ENCODE measurements at places on chromosomes 11 and 22. TPM values are rescaled to one million over a fixed set of nuclear protein-coding genes. Genes with fewer than 3 reads are reported as not detected.

DNA sequence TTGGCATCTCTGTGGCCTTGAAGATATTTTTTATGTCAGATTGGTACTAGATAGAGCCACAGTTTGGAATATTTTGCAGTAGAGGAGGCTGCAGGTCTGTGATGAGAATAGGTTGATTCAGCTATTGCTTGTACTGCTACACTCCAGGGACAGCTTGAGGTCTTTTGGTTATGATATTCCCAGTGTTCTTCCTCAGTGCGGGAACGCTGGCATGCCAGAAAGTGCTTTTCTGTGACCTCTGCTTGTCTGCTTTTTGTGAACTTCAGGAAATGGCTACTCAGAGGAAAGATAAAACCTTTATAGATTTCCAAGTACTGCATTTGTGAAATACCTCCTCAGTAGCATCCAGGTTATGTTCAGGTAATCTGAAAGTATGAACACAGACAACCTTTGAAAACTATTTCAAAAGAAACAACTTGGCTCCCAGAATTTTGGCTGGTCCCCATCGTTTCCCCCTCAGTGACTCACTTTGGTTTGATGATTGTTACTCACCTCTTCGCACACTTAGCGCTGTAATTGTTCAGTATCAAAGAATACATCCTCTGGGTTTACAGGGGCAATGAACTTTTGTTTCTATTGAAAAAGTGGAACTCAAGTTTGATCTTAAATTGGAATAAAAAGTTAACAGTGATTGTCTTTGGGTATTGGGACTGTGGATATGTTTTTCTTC lies 191.4 kb downstream of the HIPK3 start:
- no peak for DNase-seq

DNA sequence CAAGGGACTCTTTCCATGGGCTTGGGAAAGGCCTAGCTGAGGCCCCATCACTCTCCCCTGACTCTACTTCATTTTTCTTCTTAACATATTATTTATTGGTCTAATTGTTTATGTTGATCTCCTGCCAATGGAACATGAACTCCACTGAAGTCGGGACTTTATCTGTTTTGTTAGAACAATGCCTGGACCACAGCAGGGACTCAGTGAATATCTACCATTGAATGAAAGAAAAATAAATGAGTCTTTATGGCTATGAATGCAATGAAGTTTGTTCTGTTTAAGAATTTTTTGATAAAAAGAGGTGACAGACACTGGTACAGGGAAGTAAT lies 112.3 kb downstream of the ADAMTS15 start:
- DNase-seq = no peak

GRCh38 chr22:46969491-46969890 lies 207.0 kb downstream of the TBC1D22A start:
- no peak for DNase-seq

GRCh38 chr11:19079643-19080440 lies 19.3 kb upstream of the MRGPRX2 start:
- DNase-seq = peak; percentile 60

GRCh38 chr11:16311831-16312230 lies 44.5 kb downstream of the SOX6 start:
- no peak for DNase-seq

- peak; percentile 58 for DNase-seq
These were observed 388.4 kb downstream of the SOX6 start for GRCh38 chr11:15967966-15968365.

- DNase-seq = peak; percentile 76
These were observed 33.6 kb upstream of the TECTA start for GRCh38 chr11:121067453-121067852.

DNA sequence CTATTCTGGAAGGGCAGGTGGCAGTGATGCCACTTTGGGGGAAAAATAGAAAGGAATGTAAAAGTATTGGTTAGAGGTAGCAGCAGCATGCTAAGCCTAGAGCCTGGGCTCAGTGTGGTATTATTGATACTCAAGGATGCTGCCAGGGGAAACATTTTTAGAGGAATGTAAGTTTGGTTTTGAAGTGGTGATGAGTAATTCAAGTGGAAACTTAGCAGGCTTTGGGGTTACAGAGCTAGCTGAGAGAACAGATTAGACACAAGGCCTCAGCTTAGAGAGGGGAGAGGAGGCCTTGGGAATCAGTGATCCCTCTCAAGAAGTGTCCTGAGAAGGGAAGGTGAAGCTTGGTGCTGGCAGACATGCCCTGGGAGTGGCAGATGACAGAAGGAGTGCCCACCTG lies 32.9 kb upstream of the DDI1 start:
- peak; percentile 85 for DNase-seq

GRCh38 chr11:63944987-63945386 lies 6.2 kb downstream of the NAA40 start:
- no peak for DNase-seq

GRCh38 chr22:19641254-19641982 lies 72.9 kb upstream of the SEPTIN5 start:
- no peak for DNase-seq

Gene RTN4R
- polyA plus RNA-seq = 2.0 TPM

- no peak for DNase-seq
These were observed 8.2 kb downstream of the OSBP2 start for GRCh38 chr22:30702856-30703255.

DNA sequence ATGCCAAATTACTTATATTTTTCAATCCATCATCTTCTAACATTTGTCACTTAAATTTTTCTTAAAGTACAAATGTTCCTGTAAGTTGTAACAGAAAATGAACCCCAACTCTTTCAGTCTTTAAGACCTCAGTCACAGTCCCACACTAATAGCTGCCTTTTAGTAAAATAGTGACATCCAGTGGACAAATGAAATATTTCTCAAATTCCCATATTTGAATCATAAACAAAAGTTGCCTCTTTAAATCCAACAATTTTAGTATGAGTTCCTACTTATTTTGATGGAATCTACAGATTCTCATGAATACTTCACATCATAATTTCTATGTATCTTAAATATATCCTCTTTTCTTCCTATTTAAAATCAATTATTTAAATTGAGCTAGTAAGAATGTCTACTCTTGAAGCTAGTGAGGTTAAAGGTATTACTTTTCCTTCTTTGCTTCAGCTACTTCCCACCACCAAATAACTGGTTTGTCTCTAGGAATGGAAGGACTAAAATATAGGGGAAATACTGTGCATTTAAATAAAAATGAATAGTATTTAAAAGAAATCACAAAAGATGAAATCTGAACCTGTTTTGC lies 9.2 kb downstream of the LIN7C start:
- peak; percentile 45 for DNase-seq

DNA sequence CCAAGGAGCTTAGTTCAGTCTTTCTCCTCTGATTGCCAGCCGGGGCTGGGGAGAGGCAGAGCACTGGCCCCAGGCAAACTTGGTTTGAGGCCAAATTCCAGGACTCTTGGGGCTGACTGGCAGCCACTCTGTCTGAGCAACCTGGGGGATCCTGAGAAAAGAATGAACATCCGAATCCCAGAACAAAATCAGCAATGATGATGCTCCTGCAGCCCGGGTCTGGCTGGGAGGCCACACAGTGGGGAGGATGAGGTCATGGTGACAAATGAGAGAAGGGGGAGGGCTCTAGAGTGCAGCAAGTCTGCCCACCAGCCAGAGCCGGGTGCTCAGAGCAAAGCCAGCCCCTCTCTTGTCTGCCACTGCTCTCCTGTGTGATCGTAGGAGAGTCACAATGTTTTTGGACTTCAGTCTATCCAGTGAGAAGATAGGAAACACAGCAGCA lies 71.8 kb upstream of the PAX6 start:
- DNase-seq = peak; percentile 39

DNA sequence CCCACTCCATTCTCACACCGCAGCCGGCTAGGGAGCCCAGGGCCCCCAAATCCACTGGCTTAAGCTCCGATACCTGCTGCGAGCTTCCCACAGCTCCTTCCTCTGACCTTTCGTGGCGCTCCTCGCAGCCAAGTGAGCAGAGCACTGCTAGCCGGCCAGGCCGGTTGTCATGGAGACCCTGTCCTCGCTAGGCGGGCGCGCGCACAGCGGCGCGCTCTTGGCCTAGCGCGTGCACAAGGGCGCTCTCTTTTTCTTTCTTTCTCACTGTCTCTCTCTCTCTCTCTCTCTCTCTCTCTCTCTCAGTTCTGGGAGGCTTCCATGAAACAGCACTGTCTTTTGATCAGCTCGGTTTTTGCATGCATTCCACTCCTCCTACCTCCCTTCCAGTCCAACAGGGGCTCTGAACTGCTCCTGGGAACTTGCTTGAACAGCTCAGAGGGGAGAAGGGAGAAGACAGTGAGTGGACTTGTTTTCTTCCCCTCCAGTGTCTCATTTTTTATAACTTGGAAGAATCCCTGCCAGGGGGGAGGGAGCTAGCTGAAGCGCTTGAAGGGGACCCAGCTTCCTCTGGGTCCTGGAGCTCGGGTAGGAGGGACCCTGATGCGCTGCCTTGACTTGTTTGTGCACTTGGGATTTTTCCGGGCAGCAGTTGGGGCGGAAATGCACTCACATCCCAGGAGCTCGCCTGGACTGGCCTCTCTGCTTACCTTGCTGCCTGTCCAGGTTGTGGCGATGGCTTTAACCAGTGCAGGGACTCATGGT lies 100.3 kb upstream of the AKIP1 start:
- peak; percentile 82 for DNase-seq

DNA sequence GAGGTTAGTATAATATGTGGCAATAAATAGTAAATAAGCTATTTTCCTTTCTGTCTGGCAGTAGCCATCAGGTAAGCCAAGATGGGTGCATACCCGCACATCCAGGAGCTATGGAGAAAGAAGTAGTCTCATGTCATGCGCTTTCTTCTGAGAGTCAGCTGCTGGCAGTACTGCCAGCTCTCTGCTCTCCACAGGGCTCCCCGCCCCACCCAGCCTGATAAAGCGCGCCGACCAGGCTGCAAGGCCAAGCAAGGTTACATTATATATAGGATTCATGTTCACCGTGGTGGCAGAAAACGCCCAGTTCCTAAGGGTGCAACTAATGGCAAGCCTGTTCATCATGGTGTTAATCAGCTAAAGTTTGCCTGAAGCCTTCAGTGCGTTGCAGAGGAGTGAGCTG lies 126.2 kb downstream of the ATG16L2 start:
- DNase-seq = no peak

DNA sequence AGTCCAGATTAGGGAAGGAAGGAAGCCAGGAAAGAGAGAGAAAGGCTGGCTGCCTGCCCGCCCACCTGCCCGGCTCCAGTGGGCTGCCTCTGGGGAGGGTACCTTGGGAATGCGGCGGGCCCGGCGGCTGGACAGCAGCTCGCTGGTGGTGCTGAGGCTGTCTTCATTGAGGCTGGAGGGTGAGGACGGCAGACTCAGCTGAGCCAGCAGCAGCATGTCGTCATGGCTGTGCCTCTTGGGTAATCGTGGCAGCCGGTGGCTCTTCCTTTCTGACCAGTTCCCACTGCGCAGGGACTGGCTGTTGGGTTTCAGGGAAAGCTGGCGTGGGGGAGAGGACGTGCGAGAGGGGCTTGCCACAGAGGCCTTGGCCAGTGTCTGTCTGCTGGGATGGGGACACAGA lies 32.9 kb downstream of the RPL27A start:
- DNase-seq = no peak

DNA sequence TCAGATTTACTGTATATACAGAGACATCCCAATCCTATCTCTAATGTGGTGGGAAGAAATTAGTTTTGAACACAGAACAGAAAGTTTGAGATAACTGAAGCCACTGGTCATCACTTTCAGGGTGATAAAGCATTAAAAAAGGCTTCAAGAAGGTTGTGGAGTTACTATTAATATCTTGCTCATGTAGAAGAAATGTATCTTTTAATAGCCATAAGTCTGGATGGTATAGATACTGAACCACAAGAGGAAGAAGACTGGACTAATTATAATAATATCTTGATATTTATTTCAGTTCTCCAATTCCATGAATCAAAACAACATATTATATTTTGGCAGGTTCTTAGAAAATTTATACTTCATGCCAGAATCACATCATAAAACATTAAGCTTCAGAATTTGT lies 137.1 kb downstream of the TMEM135 start:
- DNase-seq = no peak

- DNase-seq = no peak
These were observed 12.3 kb downstream of the KCNJ1 start for GRCh38 chr11:128854841-128855240.

DNA sequence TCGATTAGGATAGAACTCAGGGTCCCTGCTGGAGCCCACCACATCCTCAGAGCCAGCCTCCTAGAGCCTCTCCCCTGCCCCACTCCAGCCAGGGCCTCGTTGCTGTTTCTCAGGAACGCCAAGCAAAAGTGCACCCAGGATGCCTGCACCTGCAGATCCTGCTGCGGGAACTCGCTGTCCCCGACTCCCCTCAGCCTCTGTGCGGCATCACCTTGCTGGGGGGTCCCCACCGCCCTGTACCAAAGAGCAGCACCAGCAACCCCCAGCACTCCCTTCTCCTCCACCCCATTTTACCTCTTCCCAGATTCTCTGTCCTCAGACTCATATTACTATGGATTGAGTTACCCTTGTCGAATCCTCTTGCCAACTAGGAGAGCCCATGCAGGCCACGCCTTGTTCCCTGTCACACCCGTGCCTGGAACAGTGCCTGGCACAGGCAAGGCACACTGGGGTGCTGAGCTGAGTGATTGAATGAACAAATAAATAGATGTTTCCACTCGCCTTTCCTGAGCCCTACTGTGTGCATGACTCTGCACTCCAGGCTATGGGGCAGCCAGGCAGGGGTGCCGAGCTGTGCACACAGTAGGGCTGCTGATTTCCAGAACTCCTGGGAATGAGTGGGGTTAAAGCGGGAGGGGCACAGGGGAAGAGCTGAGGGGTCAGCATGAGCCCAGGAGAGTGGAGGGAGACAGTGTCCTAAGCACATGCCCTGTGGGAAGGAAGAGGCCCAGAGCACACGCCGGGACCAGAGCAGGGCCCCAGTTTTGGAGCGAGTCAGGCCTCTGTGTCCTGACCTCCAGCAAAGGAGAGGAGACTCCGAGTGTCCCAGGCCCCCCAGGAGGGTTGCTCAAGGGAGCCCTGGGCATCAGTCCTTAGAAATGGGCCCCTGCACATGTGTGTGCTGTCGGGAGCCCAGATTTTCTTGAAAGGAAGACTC lies 44.3 kb downstream of the LINC01488 start:
- no peak for DNase-seq

Gene LRRN4CL
- polyA plus RNA-seq = 12.7 TPM

DNA sequence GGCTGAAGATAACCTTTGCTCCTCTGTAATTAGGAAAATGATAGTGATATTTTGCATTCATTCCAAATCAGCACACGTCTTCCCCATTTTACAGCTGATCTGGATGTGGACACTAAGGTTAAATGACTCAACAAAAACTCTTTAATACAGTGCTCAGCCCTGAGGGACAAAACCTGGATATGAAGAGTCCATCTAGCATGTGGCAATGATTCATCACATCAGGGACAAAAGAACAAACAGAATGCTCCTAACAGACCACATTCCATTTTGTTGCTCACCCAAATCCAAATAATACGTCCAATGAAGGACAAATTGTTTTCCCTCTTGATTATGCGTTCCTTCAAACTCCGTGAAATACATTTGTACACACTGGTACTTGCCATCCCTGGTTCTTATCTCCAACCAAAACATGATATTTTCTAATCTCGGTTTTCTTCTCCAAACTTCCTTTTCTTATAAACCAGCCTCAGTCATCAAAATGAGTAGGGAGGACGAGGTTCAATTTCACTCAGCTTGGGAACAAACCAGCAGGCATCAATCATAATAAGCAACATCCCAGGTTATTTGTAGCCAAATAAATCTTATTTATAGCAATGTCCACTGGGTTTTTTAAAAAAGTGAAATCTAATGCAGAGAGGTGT lies 53.7 kb upstream of the MTMR2 start:
- peak; percentile 35 for DNase-seq

Gene LUZP2
- polyA plus RNA-seq = 0.03 TPM

Gene PPP6R3
- polyA plus RNA-seq = 42.3 TPM

- peak; percentile 83 for DNase-seq
These were observed 3.5 kb upstream of the GLB1L3 start for GRCh38 chr11:134272381-134273316.

Gene HEPHL1
- 0.01 TPM for polyA plus RNA-seq

Gene RPS13
- polyA plus RNA-seq = 1,064 TPM

GRCh38 chr11:128207861-128208321 lies 379.5 kb downstream of the ETS1 start:
- peak; percentile 97 for DNase-seq

Gene MACROD1
- 6.0 TPM for polyA plus RNA-seq

All from fibroblast of lung (primary cell).